Sigmoid colon (tissue), 7 donors: ENCODE measurements at places on chromosomes 16 and 17. TPM values are rescaled to one million over a fixed set of nuclear protein-coding genes. Genes with fewer than 3 reads are reported as not detected.
A peak's percentile ranks its signal among the peaks of the same experiment; 100 is the strongest.

GRCh38 chr16:57025941-57026777, 36.8 kb downstream of the NLRC5 start:
- no peaks in the 10 kb centered on the region for H3K27me3 ChIP-seq
- H3K4me1 ChIP-seq: no peaks in the 10 kb centered on the region
- peaks cover 14% of the 10 kb centered on the region for H3K36me3 ChIP-seq

DNA sequence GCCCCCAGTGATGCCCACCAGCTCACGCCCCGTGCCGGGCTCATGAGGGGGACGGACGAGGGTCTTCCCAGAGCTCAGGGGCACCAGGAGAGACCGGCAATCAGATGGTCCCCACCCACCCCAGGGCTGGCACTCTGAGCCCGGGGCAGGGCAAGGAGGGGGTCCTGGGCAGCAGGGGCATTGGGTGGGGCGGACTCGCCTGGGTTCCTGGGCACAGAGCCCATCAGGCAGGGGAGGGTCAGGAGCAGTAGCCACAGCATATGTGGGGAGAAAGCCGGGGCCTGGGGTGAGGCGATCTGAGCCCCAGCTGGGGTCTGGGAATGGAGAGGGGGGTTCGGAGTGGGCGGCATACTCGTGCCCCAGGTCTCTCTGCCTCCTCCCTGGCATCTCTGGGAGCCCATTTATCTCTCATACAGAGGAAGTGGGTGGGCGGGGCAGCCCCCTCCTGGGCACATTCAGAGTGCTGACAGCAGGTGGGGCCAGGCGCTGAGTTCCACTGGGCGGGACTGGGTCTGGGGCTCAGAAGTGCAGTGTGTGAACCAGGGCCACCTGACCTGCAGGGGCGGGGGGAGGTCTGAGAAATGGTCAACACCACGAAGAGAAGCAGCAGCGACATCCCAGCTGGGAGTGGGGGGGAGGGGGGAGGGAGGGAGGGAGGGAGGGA, 20.5 kb upstream of the UBE2I start:
- no peak overlapping the region for H3K4me3 ChIP-seq
- H3K4me1 ChIP-seq: no peaks in the 10 kb centered on the region
- DNase-seq: peak; percentile 53
- no peaks in the 10 kb centered on the region for H3K36me3 ChIP-seq
- H3K27me3 ChIP-seq: peaks cover 77% of the 10 kb centered on the region

DNA sequence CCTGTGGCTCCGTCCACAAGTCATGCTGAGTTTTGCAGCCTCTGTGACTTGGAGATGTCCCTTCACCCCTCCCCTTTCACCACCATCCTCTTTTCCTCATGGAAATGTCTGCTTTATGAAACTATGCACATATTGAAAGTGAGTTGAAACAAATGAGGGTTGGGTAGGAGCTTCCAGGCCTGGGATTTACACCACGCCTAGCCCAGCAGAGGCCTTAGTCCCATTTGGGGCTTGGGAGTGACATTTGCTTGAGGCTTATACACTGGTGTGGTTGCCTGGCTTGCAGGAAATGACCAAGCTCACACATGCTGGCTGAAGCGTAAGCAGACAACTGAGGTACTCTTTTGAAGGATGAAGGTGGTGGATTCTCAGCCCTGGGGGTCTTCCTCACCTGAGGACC, 10.5 kb upstream of the SPNS1 start:
- H3K27me3 ChIP-seq: no peaks in the 10 kb centered on the region
- no peak overlapping the region for H3K27ac ChIP-seq
- H3K4me3 ChIP-seq: no peak overlapping the region

- H3K4me3 ChIP-seq: no peak overlapping the region
- no peak for DNase-seq
- no peaks in the 10 kb centered on the region for H3K36me3 ChIP-seq
- H3K4me1 ChIP-seq: no peaks in the 10 kb centered on the region
- H3K27me3 ChIP-seq: no peaks in the 10 kb centered on the region
Observed at GRCh38 chr16:51343411-51343810, 192.3 kb upstream of the SALL1 start.

DNA sequence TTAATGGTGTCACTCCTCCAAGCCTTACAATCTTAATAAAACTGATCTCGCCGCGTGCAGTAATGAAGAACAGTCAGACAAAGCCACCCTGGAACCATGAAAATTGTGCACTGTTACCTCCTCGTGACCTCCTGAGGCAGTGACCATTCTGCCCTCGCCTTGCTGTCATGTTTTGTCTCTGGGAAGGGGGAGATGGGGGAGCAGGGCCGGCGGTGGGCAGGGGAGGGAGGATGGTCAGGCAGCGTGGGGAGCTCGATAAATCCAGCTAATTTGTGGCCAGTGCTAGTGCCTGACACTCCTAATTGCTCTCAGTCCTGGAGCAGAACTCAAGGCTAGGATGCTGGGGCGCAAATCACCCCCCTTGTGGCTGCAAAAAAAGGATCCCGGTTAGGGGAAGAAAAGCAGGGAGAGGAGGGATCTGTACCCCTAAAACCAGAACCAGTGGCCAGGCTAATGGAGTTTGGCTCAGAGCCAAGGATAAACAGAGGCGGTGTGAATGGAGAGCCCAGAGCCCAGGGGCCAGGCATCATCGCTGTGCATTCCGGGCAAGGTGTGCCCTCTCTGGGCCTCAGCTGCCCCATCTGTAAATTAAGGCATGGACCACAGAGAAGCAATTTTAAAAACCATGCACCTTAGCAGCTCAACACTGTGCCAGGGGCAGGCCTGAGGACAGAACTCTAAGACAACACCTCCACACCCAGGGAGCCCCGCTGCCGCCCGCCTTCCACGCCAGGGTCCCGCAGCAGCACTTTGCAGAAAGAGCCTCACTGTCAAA, 113.3 kb downstream of the ZNF423 start:
- H3K27ac ChIP-seq: no peak overlapping the region
- no peaks in the 10 kb centered on the region for H3K36me3 ChIP-seq
- no peak overlapping the region for H3K4me3 ChIP-seq
- peaks cover 7% of the 10 kb centered on the region for H3K4me1 ChIP-seq

- H3K27me3 ChIP-seq: no peaks in the 10 kb centered on the region
- no peak overlapping the region for H3K4me3 ChIP-seq
- H3K36me3 ChIP-seq: no peaks in the 10 kb centered on the region
- H3K4me1 ChIP-seq: no peaks in the 10 kb centered on the region
- DNase-seq: peak; percentile 28
Observed at GRCh38 chr17:80850817-80851216, 140.8 kb upstream of the CHMP6 start.

GRCh38 chr17:4947010-4947410, 1.3 kb downstream of the PFN1 start:
- H3K27ac ChIP-seq: peak overlapping the region; percentile 99
- DNase-seq: peak; percentile 76
- H3K27me3 ChIP-seq: no peaks in the 10 kb centered on the region
- H3K4me1 ChIP-seq: no peaks in the 10 kb centered on the region

GRCh38 chr17:83179374-83179773, 100.0 kb downstream of the METRNL start:
- DNase-seq: peak; percentile 76
- H3K27me3 ChIP-seq: no peaks in the 10 kb centered on the region
- H3K27ac ChIP-seq: no peak overlapping the region
- H3K4me3 ChIP-seq: no peak overlapping the region

GRCh38 chr16:69397821-69398521, 12.2 kb upstream of the TERF2 start:
- DNase-seq: no peak
- peak overlapping the region; percentile 25 for H3K27ac ChIP-seq
- peaks cover 9% of the 10 kb centered on the region for H3K4me1 ChIP-seq
- H3K27me3 ChIP-seq: no peaks in the 10 kb centered on the region
- H3K36me3 ChIP-seq: no peaks in the 10 kb centered on the region

- no peak overlapping the region for H3K27ac ChIP-seq
- DNase-seq: no peak
- no peaks in the 10 kb centered on the region for H3K27me3 ChIP-seq
- no peaks in the 10 kb centered on the region for H3K36me3 ChIP-seq
- H3K4me3 ChIP-seq: no peak overlapping the region
- H3K4me1 ChIP-seq: no peaks in the 10 kb centered on the region
Observed at GRCh38 chr16:68116256-68116867, 31.2 kb downstream of the NFATC3 start.

- no peaks in the 10 kb centered on the region for H3K36me3 ChIP-seq
- H3K4me1 ChIP-seq: peaks cover 16% of the 10 kb centered on the region
- H3K4me3 ChIP-seq: no peak overlapping the region
- no peak for DNase-seq
- H3K27ac ChIP-seq: no peak overlapping the region
Observed at GRCh38 chr16:815861-816260, 15.3 kb upstream of the GNG13 start.

DNA sequence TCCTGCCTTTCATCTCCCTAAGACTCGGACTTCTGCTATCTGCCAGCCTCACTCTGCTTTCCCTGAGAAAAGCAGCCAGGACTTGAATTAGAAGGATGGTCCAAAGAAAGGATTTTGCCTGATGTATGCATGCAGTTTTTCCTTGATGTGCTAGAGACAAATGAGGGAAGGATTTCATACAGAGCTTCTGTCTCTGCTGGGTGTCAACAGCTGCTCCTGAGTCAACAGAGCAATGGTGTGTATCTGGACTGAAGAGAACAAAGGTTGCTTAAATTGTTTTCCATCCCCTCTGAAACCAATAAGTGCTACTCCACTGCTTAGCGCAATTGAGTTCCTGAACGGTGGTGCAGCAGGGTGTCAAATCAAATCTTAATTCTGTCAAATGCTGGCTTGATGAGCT, 680.6 kb upstream of the C16orf82 start:
- no peaks in the 10 kb centered on the region for H3K4me1 ChIP-seq
- DNase-seq: no peak
- no peaks in the 10 kb centered on the region for H3K36me3 ChIP-seq
- H3K27me3 ChIP-seq: no peaks in the 10 kb centered on the region

- H3K4me1 ChIP-seq: no peaks in the 10 kb centered on the region
- no peak overlapping the region for H3K4me3 ChIP-seq
- no peak for DNase-seq
Observed at GRCh38 chr16:26963109-26963508, 103.6 kb upstream of the C16orf82 start.

DNA sequence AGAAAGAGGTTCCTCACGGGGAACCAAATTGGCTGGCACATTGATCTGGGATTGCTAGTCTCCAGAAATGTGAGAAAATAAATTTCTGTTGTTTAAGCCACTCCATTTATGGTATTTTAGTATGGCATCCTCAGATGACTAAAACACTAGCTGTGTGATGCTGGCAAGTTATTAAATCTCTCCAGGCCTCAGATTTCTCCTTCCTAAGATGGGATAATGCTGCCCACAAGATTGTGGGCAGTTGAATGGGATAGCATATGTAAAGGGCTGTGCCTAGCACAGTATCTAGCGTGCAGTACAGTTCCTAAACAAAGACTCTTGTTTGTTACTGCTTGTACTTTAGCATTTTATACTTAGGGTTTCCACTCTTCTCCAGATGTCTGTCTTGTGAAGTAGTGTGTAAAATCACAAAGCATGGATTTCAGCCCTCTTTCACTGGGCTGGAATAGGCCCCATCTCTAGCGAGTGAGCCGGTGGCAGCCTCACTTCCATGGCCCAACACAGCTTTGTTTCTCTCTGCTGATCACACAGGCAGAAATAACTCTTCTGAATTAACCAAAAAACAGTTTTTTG, 38.2 kb upstream of the PHAF1 start:
- no peak overlapping the region for H3K4me3 ChIP-seq
- no peaks in the 10 kb centered on the region for H3K36me3 ChIP-seq
- no peak for DNase-seq
- H3K27me3 ChIP-seq: no peaks in the 10 kb centered on the region
- H3K4me1 ChIP-seq: no peaks in the 10 kb centered on the region

GRCh38 chr17:8965394-8966168, at the start of gene PIK3R5:
PIK3R5 (minus strand) TSS chr17:8965707; CDS start chr17:8911494, 54,213 bp downstream.
- H3K27me3 ChIP-seq: peaks cover 59% of the 10 kb centered on the region
- H3K4me1 ChIP-seq: peaks cover 8% of the 10 kb centered on the region
- peak within 1 kb of the TSS; percentile 66 for H3K27ac ChIP-seq

GRCh38 chr16:82900559-82900958, 273.8 kb downstream of the CDH13 start:
- no peaks in the 10 kb centered on the region for H3K4me1 ChIP-seq
- H3K27me3 ChIP-seq: no peaks in the 10 kb centered on the region
- no peak overlapping the region for H3K27ac ChIP-seq
- H3K4me3 ChIP-seq: no peak overlapping the region
- DNase-seq: no peak

DNA sequence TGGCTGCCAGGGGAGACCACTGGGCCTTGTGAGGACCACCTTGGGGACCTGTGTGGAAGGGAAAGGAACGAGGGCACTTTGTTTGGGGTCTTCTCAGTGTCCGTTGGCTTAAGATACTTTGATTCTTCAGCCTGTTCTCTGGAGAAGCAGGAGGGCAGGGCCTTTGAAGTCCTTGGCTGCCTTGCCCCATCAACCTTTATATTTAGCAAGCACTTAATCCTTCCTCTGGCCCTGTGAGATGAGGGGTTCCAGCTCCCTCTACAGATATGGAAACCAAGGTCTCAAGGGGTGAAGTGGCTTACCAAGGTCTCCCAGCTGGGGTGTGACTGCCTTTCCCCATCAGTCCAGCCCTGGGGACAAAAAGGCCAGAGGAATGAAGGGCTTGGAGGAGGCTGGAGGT, 28.5 kb downstream of the TTYH2 start:
- no peak for DNase-seq
- no peaks in the 10 kb centered on the region for H3K4me1 ChIP-seq
- H3K36me3 ChIP-seq: no peaks in the 10 kb centered on the region
- H3K27ac ChIP-seq: no peak overlapping the region
- H3K4me3 ChIP-seq: no peak overlapping the region
- H3K27me3 ChIP-seq: no peaks in the 10 kb centered on the region

DNA sequence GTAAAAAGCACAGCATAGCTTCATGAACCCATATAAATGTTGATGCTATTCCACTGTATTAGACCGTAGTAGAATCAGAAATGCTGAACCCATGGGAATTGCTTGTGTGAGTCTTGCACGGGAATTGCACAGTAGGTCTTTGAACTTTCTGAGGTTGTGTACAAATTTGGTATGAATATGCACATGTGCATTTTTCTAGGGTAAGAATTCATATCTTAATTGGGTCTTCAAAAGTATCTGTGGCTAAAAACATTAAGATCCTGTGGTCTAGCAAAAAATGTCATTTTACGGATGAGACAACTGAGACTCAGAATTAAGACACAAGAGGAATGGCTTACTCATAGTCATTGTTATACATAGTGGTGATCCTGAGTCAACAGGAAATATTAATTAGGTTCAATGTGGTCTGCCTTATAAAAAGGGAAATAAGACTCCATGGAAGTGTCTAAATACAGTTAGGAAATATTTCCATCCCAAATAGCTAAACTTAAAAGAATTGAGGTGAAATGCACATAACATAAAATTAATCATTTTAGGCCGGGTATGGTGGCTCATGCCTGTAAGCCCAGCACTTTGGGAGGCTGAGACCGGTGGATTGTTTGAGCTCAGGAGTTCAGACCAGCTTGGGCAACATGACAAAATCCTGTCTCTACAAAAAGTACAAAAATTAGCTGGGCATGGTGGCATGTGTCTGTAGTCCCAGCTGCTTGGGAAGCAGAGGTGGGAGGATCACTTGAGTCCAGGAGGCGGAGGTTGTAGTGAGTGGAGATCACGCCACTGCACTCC, 22.8 kb downstream of the TAOK1 start:
- no peaks in the 10 kb centered on the region for H3K27me3 ChIP-seq
- H3K27ac ChIP-seq: no peak overlapping the region
- DNase-seq: no peak
- no peak overlapping the region for H3K4me3 ChIP-seq

ANKRD40CL gene
- polyA plus RNA-seq: 191 TPM

NUFIP2 gene
- polyA plus RNA-seq: 6.7 TPM

KLHL10 gene
- 0.04 TPM for polyA plus RNA-seq

HCRT gene
- polyA plus RNA-seq: not detected

BIRC5 gene
- 33.5 TPM for polyA plus RNA-seq

CBFA2T3 gene
- 7.2 TPM for polyA plus RNA-seq

C16orf86 gene
- 1.8 TPM for polyA plus RNA-seq

CDH3 gene
- 4.9 TPM for polyA plus RNA-seq
